ENCODE measurements at places on chromosomes 12 and 14.

- no peak for DNase-seq
These were observed 7.9 kb upstream of the GNG2 start for GRCh38 chr14:51852541-51852940.

GRCh38 chr12:109934026-109934425 lies 34.0 kb downstream of the TCHP start:
- no peak for DNase-seq

DNA sequence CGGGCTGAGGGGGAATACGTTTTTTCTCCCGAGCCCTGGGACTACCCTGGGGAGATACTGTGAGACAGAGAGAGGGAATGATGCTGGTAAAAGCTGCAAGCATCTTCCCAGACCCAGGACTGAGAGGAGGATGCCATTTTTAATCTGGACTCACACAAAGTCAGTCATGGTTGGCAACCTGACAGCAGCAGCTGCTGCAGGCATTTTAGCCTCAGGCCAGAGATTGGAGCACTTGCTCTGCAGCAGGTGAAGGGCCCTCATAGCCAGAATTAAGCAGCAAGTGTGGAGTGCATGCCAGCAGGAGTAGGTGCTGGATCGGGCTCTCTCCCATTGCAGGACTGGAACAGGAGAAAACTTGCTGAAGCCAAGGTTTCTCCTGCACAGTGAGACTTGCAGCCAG lies 361.1 kb upstream of the CLEC14A start:
- no peak for DNase-seq

DNA sequence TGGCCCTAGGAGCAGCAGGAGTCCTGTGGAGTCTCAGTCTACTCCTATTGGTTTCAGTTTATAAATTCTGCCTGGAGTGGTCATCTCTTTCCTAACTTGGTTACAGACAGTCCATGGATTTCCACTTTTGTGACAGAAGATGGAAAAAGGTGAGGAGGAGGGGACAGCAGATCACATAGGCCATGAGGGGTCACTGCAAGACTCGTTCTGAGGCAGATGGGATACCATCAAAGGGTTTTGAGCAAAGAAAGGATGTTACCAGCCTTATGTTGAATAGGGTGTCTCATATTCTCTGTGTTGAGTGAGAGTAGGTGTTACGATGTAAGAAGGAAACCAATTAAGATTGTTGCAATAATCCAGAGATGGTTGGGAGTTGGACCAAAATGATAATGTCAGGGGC lies 15.3 kb downstream of the PDE3A start:
- no peak for DNase-seq

DNA sequence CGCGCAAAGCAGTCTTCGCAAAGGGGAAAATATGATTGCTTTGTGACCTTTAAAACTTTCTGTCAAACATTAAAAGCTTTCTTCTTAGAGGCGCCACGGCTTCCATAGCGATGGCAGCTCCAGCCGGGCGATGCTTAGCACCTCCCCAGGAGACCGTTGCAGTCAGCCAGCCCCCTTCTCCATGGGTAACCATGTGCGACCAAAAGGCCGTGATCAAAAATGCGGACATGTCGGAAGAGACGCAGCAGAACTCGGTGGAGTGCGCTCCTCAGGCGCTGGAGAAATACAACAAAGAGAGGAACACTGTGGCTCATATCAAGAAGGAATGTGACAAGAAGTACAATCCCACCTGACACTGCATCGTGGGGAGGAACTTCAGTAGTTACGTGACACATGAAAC lies 12.7 kb upstream of the STON2 start:
- DNase-seq, result no peak

- no peak for DNase-seq
These were observed 209.5 kb downstream of the RBM19 start for GRCh38 chr12:113756609-113757008.

GRCh38 chr12:50517421-50518048 lies 12.8 kb downstream of the DIP2B start:
- DNase-seq, result peak; percentile 74
